ENCODE measurements at places on chromosomes 1 and 21.

DNA sequence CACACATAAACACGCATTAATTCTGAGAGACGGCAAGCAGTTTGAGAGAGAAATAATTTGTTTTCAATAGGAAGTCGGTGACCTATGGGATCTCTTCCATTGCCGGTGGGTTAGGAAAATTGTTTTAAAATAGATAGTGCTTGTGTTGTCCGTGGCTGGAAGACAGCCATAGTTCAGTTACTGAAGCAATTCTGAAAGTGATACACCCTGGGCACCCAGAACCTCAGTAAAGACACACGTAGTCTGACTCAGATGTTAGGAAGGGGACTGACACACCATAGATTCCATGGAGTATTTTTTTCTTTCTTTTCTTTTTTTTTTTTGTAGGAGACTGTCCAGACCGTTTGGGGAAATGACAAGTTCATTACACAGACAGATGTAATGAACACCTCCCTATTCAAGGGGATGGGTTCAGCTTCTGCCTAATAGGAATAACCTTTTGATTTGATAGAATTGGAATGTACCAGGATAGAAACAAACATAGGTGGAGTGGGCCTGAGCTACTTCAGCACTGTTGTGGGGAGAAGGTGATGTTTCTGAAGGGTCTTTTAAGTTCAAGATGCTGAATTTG, 1.6 kb downstream of the C1orf21 start:
- peak overlapping the region; percentile 62 for H3K4me3 ChIP-seq
- H3K27me3 ChIP-seq = no peaks in the 10 kb centered on the region
- no peak for DNase-seq

DNA sequence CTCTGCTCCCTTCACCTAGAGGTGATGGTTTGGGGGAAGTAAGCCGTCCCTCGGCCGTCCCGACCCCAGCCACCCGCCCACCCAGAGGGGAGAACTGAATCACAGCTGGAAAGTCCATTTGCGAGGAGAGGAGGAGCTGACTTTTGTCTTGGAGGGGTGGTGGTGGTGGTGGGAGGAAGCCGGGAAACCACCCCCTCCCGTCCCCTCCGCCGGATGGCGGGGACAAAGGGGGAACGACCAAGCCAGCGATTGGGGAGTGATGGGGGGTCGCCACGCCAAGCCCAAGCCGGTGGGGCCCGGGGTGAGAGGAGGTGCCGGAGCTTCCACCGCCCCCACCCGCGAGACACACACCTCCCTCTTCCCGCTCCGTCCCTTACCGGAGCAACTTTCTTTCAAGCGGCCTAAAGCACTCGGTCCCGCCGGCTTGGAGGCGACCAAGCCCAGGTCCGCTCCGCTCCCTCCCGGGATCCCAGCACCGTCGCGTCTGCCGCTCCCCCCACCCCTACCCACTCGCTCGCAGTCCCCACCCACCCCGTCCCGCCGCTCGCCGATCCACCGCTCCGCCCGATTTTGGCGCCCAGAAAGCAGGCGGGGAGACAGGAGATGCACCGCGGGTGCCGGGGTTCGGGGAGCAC, 540 bp downstream of the ARHGEF2 start:
- DNase-seq = peak; percentile 46
- peaks cover 15% of the 10 kb centered on the region for H3K36me3 ChIP-seq
- peak overlapping the region; percentile 64 for H3K27ac ChIP-seq
- H3K27me3 ChIP-seq = no peaks in the 10 kb centered on the region
- H3K4me1 ChIP-seq = peaks cover 42% of the 10 kb centered on the region

- peaks cover 50% of the 10 kb centered on the region for H3K27me3 ChIP-seq
- H3K4me3 ChIP-seq = no peak overlapping the region
- H3K27ac ChIP-seq = no peak overlapping the region
- H3K36me3 ChIP-seq = no peaks in the 10 kb centered on the region
Observed at GRCh38 chr1:20431176-20431460, 54.9 kb downstream of the CAMK2N1 start.

DNA sequence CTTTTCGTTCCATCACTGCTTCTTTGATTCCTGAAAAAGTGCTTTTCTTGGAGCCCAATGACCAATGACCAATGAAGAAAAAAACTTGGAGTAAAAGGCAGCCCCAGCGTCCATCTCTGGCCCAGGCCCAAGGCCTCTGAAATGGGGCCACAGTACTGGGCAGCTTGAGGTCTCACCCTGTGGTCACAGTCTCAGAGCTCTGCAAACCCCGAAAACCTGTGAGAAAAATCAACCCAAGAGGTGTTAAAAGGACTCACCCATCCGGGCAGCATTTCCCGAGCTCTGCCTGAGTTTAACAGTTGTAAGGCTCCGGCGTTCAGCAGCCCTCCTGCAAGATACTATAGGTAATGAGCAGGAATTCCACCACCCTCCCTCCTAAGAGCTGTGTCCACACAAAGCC, 2.1 kb upstream of the EFHD2 start:
- peak overlapping the region; percentile 97 for H3K27ac ChIP-seq
- DNase-seq = no peak
- H3K36me3 ChIP-seq = peaks cover 2% of the 10 kb centered on the region
- H3K4me3 ChIP-seq = peak overlapping the region; percentile 1
- no peaks in the 10 kb centered on the region for H3K27me3 ChIP-seq

- DNase-seq = no peak
- no peak overlapping the region for H3K4me3 ChIP-seq
- no peaks in the 10 kb centered on the region for H3K27me3 ChIP-seq
- peaks cover 8% of the 10 kb centered on the region for H3K4me1 ChIP-seq
- H3K27ac ChIP-seq = no peak overlapping the region
- no peaks in the 10 kb centered on the region for H3K36me3 ChIP-seq
Observed at GRCh38 chr1:115648717-115649691, 7.2 kb downstream of the VANGL1 start.

- no peaks in the 10 kb centered on the region for H3K4me1 ChIP-seq
- no peaks in the 10 kb centered on the region for H3K27me3 ChIP-seq
- no peaks in the 10 kb centered on the region for H3K36me3 ChIP-seq
- no peak for DNase-seq
- no peak overlapping the region for H3K4me3 ChIP-seq
- H3K27ac ChIP-seq = no peak overlapping the region
Observed at GRCh38 chr1:102151242-102151641, 154.5 kb upstream of the OLFM3 start.

DNA sequence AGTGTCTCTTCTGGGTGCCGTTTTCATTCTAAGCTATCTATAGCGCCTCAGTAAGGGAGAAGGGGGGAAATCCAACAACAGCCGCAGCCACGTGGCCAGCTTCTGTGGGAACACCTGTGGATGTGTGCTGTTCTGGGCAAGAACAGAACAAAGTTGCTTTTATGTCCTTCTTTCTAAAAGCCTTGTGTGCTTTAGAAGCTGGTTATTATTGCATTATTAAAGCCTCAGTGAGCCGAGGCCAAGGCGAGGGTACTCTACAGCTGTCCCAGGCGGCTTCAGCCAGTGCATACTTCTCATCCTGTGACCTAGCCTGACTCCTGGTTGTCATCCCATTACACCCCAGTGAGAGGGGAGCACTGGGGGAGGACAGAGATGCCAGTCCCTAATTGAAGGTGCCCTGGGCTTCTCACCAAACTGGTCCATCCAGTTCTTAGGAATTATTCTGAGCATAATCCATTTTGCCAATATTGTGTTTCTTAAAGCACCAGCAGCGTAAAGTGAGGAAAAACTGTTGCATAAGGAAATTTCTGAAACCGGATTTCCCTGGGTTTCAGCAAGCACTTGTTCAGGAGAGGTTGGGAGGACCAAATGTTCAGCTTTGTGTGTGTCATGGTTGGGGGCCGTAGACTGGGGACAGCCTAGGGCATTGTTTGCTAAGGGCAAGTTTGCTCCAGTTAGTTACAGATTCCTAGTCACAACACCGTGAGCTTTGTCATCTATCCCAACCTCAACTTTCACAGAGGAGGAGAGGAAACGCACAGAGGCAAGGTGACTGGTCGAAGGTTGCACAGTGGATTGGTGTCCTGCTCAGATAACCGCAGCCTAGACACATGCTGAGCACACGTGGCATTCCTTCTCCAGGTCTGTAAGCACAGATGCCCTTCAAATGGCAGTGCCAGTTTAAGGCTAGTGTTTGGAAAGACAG, 61.0 kb upstream of the ATP1A1 start:
- DNase-seq = no peak
- no peak overlapping the region for H3K4me3 ChIP-seq
- no peaks in the 10 kb centered on the region for H3K4me1 ChIP-seq
- no peak overlapping the region for H3K27ac ChIP-seq

GRCh38 chr1:92909321-92909720, 51.9 kb downstream of the DIPK1A start:
- DNase-seq = no peak
- peaks cover 12% of the 10 kb centered on the region for H3K36me3 ChIP-seq
- H3K27me3 ChIP-seq = no peaks in the 10 kb centered on the region
- no peaks in the 10 kb centered on the region for H3K4me1 ChIP-seq
- no peak overlapping the region for H3K27ac ChIP-seq

DNA sequence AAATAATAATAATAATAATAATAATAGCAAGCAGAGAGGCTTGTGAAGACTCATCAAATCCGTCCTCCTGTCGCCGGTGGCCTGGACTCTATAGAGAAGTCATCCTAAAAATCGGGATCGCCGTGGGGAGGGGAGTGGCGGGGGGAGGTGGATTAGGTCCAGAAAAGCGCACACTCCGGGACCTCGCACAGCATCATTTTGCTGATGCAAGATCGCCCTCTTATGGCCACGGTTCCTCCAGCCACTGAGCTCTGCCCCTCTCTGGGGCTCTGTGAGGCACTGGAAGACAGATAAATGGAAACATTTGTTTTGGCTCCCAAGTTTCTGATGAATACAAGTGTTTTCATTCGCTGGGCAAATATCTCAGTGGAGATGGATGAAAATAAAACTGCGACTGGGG, 612.0 kb downstream of the MATN1 start:
- H3K4me3 ChIP-seq = no peak overlapping the region
- no peak for DNase-seq
- peaks cover 39% of the 10 kb centered on the region for H3K27me3 ChIP-seq
- no peak overlapping the region for H3K27ac ChIP-seq
- no peaks in the 10 kb centered on the region for H3K36me3 ChIP-seq

DNA sequence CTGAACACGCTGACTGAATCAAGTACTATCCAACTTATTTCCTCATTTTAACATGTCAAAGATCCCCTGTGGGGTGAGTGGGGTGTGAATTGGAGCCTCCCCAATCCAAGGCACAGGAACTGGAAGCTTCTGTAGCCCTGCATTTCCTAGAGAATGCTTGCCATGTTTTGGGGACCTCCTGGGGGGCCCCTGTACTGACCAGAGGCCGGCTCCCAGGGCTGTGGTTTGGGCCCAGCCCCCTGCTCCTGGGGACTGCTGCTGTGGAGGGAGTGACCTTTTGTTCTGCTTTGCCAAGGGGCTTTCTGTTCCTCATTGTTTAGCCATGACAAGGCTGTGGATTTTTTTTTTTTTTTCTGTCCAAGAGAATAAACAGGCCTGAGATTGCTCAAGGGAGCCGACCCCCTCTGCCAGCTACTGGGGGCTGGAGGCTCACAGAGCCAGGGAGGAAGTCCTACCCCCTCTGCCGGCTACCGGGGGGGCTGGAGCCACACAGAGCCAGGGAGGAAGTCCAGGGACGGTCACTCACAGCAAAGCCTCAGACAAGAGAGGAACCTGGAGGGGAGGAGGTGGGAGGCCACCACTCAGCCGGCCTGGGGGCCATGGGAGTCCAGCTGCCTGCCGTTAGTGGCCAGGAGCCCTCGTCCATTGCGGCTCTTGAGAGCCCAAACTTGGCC, 17.4 kb downstream of the TNFRSF1B start:
- no peaks in the 10 kb centered on the region for H3K27me3 ChIP-seq
- no peak overlapping the region for H3K4me3 ChIP-seq
- DNase-seq = no peak
- peaks cover 9% of the 10 kb centered on the region for H3K4me1 ChIP-seq
- peak overlapping the region; percentile 45 for H3K27ac ChIP-seq
- peaks cover 41% of the 10 kb centered on the region for H3K36me3 ChIP-seq

DNA sequence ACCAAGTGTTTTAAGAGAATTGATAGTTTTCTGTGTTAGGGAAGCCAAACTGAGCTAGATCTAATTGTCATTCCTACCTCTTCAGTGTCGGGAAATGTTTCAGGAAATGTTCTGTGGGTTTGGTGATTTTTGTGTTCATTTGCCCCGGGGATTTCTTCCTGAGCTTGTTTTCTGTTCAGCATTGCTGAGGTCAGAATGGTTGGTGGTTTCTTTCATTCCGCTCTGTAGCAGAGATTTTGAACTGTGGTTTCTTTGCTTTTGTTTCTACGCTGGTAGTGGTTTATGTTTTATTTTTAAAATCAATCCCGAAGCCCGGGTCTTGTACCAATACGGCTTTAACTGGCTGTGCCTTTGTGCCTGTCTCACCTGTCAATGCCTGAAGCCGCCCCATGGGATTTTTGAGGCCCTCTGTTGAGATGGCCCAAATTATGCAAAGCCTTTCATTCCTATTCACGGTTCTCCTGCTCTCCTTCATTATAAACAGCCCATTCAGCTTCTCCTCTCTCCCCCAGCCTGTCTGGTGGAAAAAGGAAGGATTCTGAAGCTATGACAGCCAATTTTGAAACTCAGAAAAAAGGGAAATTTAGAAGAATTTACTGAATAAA, 417.2 kb upstream of the KAZN start:
- DNase-seq = no peak
- H3K27me3 ChIP-seq = no peaks in the 10 kb centered on the region
- H3K4me3 ChIP-seq = no peak overlapping the region
- no peak overlapping the region for H3K27ac ChIP-seq

- no peaks in the 10 kb centered on the region for H3K36me3 ChIP-seq
- H3K27me3 ChIP-seq = no peaks in the 10 kb centered on the region
- no peak overlapping the region for H3K27ac ChIP-seq
- H3K4me1 ChIP-seq = no peaks in the 10 kb centered on the region
- H3K4me3 ChIP-seq = no peak overlapping the region
- DNase-seq = peak; percentile 36
Observed at GRCh38 chr1:179809506-179810366, 66.6 kb downstream of the FAM163A start.

GRCh38 chr1:209803568-209803967, 2.4 kb downstream of the IRF6 start:
- H3K27ac ChIP-seq = no peak overlapping the region
- no peaks in the 10 kb centered on the region for H3K36me3 ChIP-seq
- DNase-seq = no peak
- H3K4me3 ChIP-seq = no peak overlapping the region

DNA sequence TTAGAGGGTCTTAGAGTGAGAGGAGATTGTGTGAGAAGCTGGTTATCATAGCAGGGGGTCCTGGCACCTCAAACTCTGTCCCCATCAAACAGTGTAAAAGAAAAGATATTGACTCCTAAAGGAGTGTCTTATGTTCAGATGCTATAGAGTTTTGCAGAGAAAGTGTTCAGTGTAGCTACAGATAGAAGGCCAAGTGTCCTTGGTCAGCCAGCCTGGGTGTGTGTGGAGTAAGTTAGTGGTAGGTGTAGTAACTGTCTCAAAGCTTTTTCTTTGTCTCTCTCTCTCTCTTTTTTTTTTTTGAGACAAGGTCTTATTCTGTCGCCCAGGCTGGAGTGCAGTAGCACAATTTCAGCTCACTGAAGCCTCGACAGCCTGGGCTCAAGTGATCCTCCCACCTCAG, 17.2 kb downstream of the CAMTA1 start:
- H3K27me3 ChIP-seq = no peaks in the 10 kb centered on the region
- H3K4me3 ChIP-seq = no peak overlapping the region
- H3K36me3 ChIP-seq = no peaks in the 10 kb centered on the region
- H3K4me1 ChIP-seq = peaks cover 7% of the 10 kb centered on the region
- H3K27ac ChIP-seq = no peak overlapping the region

DNA sequence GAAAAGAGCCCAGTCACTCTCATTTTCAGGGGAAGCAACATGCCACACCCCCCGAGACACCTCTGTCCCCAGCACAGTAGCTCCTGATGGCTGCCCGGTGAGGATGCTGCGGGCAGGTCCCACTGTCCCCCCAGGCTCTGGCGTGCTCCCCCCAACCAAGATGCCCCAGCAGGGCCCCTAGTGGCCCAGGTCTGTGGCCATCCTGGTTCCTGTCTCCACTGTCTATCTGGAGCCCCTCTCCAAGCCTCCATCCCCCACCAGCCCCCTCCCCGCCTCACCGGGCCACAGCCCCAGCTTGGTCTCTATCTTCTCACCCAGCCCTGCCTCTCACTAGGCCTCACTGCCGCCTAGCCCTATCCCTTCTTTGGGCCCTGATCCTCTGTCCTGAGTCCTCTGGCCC, 61.8 kb downstream of the UBIAD1 start:
- peak overlapping the region; percentile 47 for H3K27ac ChIP-seq
- no peaks in the 10 kb centered on the region for H3K27me3 ChIP-seq

Measured in T-cell (primary cell).